Panc1 (cell line): ENCODE measurements at places on chromosomes 12 and 14. TPM values are rescaled to one million over a fixed set of nuclear protein-coding genes. Genes with fewer than 3 reads are reported as not detected.

Gene TAS2R50
- 0.18 TPM for total RNA-seq

Gene MSRB3
- total RNA-seq, result 89.7 TPM

Gene VRTN
- not detected for total RNA-seq

- no peak within 1 kb of the TSS for H3K27ac ChIP-seq
- DNase-seq, result no peak
- peaks cover 21% of the 10 kb centered on the region for H3K27me3 ChIP-seq
- no peaks in the 10 kb centered on the region for H3K4me1 ChIP-seq
- H3K36me3 ChIP-seq, result no peaks in the 10 kb centered on the region
Measured at GRCh38 chr12:109020796-109021380, at the start of gene SVOP. Gene SVOP, minus strand, starts transcription at chr12:109021068. Its CDS starts 200 bp downstream, at chr12:109020868.

- H3K27me3 ChIP-seq, result no peaks in the 10 kb centered on the region
- H3K36me3 ChIP-seq, result no peaks in the 10 kb centered on the region
- H3K4me3 ChIP-seq, result no peak overlapping the region
- no peak overlapping the region for H3K27ac ChIP-seq
Measured at GRCh38 chr14:67555518-67556090, 22.5 kb downstream of the PLEKHH1 start.

DNA sequence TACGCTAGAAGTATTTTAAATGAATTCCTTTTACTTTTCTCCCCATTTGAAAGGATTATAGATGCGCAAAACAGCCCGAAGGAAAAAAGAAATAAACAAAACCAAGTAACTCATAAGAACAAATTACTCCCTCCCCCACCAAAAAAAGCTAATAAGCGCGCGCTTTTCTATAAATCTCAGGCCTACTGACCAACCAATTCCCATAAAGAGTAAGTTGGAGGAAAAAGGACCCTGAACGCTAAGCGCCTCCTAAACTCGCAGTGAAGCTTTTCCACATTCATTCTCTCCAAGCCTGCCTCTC lies 588 bp downstream of the MBIP start:
- H3K27ac ChIP-seq, result peak overlapping the region; percentile 86
- H3K4me3 ChIP-seq, result peak overlapping the region; percentile 92
- H3K27me3 ChIP-seq, result peaks cover 8% of the 10 kb centered on the region; the same call in 1 of the 2 replicates
- DNase-seq, result no peak

DNA sequence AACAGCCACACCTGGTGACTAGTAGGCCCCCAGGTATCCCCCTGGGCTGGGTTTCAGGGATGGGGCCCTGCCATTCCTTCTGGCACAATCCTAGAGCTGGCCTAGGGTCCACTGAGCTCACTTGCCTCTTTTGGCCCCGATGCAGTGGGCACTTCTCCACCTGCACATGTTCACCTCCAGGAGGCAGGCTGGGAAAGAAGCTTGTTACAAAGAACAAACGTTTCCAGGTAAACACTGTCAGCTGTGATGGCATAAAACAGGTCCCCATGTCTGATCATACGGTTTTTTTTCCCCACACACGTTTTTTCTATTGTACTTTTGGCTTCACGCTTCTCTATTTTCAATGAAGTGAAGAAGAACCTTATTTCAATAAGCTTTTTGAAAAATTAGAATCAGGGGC lies 15.8 kb upstream of the HVCN1 start:
- no peaks in the 10 kb centered on the region for H3K36me3 ChIP-seq
- no peak overlapping the region for H3K4me3 ChIP-seq
- no peak overlapping the region for H3K27ac ChIP-seq
- no peaks in the 10 kb centered on the region for H3K27me3 ChIP-seq
- no peaks in the 10 kb centered on the region for H3K4me1 ChIP-seq

- H3K36me3 ChIP-seq, result no peaks in the 10 kb centered on the region
- DNase-seq, result no peak
- H3K4me1 ChIP-seq, result no peaks in the 10 kb centered on the region
Measured at GRCh38 chr12:89288959-89289358, 63.3 kb downstream of the DUSP6 start.

DNA sequence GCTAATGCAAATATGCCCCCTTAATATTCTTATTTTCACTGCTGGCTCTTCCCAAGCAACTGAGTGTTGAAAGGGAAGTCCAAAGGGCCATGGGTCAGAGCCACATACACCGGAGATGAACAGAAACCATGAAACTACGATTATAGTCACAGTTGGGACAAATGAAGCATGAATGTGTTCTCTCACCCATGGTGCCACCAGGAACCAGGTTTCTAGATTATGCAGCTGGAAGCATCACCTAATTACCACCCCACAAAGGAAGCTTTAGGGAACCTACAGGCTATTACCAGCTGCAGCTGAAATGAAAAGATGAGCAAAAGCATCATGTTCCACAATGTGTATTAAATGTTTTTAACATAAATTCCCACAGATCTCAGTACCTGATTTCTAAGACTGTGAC lies 15.4 kb downstream of the TMTC1 start:
- no peaks in the 10 kb centered on the region for H3K36me3 ChIP-seq
- no peak overlapping the region for H3K27ac ChIP-seq
- H3K4me1 ChIP-seq, result no peaks in the 10 kb centered on the region

DNA sequence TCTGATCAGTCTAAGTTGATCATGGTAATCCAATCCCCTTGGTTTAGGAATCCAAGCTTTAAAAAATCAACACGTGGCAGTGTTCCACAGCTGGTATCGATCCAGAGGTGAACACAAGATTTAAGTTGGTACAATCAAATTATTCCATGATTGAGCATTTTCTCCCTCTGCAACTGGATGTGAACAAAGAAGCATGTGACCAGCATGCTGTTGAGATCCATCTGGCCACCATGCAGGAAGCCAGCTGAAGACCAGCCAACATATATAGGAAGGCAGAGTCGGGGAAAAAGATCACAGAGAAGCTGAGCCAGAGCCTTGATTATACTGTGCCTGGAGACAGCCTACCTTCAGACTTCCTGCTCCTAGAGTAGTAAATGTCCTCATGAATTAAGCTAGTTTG lies 158.3 kb downstream of the SEC23A start:
- no peaks in the 10 kb centered on the region for H3K4me1 ChIP-seq
- H3K4me3 ChIP-seq, result no peak overlapping the region
- no peaks in the 10 kb centered on the region for H3K36me3 ChIP-seq
- DNase-seq, result no peak
- no peaks in the 10 kb centered on the region for H3K27me3 ChIP-seq
- H3K27ac ChIP-seq, result no peak overlapping the region

DNA sequence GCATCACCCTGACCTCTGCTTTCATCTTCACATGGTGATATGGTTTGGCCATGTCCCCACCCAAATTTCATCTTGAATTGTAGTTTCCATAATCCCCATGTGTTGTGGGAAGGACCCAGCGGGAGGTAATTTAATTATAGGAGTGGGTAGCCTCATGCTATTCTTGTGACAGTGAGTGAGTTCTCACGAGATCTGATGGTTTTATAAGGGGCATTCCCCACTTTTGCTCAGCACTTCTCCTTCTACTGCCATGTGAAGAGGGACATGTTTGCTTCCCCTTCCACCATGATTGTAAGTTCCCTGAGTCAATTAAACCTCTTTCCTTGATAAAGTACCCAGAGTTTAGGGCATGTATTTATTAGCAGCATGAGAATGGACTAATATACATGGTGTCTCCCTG lies 38.2 kb downstream of the TMBIM6 start:
- H3K36me3 ChIP-seq, result no peaks in the 10 kb centered on the region
- no peak overlapping the region for H3K4me3 ChIP-seq
- H3K4me1 ChIP-seq, result no peaks in the 10 kb centered on the region; the same call in 1 of the 2 replicates
- DNase-seq, result no peak
- no peaks in the 10 kb centered on the region for H3K27me3 ChIP-seq
